ENCODE measurements at places on chromosomes 1 and 21.
A peak's percentile ranks its signal among the peaks of the same experiment; 100 is the strongest.

- DNase-seq: no peak
Observed at GRCh38 chr1:172402878-172403569, 17.5 kb upstream of the C1orf105 start.

DNA sequence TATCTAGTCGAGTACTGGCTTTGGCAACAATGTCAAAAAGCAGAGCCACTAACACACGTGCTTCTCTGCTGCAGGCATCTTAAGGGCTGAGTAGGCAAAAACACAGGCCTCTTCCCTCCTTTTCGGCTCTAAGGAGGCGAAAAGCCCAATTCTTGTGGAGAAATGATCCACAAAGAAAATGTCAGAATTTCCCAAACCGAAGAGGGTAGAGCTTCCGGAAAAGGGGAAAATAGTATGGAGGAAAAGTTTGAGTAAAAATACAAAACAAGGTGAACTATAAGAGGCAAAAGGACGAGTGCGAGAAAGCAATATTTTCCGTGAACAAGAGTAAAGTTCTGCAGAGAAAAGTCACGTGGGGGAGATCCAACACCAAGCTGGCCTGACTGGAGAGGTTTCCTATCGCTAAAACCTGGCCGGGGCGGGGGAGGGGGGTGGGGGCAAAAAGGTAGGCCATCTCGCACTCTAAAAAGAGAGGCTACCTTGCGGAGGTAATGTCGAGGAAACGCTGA, 551 bp downstream of the ZRANB2 start:
- peak; percentile 11 for DNase-seq

DNA sequence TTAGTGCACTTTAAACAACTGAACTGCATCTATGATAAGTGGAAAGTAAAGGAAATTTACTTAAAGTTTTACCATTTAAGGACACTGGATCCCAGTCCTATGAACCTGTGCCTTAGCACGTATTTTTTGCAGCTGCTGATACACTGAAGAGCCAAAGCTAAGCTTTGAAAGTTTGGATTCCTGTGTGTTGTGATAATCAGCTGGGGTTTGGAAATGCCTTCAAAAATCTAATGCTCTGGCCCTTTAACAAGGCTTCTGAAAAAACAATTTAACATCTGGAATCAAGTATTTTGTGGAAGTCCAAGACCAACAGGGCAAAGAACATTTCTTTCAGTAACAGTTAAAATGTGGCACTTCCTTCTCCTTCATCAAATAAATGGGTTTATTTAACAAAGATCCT, 51.8 kb downstream of the DDAH1 start:
- no peak for DNase-seq

GRCh38 chr1:60657926-60658325, 424.4 kb upstream of the NFIA start:
- no peak for DNase-seq

DNA sequence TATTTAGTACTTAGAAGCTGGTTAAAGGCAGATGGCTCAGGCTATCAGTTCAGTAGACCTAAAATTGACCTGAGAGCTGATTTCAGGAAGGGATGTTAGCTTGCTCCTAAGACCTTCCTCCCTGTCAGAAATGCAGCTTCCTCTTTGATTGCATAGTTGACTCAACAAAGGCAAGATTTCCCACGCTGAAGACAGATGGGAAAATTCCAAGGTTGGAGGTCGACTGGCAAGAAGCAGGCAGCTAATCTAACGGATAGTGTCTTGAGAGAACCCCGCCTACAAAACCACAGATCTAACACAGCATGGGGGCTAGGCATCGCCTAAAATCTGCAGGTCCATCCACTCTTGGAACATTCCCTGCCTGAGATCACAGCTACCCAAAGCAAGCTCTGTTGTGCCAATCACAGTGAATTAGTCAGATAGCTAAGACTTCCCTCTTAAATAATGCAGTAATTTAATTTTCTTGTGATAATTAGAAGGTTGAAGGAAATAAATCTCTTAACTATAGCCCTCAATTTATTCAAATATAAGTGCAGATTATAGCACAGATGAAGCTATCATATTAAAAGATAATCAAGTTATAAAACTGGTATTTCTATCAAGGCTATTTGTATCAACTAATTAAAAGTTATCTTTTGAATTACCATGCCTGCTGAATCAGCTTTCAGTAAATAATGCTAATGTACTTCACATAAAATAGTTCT, 357.8 kb upstream of the SGIP1 start:
- no peak for DNase-seq

DNA sequence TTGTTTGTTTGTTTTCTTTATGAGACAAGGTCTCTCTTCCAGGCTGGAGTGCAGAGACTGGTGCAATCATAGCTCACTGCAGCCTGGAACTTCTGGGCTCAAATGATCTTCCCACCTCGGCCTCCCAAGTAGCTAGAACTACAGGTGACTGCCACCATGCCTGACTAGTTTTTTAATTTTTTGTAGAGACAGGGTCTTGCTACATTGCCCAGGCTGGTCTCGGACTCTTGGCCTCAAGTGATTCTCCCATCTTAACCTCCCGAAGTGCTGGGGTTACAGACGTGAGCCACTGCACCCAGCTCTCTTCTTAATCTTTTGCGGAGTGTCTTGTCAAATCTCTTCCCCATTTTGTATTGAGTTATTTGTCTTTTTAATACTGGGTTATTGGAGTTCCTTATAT, 32.6 kb upstream of the PARP1 start:
- DNase-seq: no peak

DNA sequence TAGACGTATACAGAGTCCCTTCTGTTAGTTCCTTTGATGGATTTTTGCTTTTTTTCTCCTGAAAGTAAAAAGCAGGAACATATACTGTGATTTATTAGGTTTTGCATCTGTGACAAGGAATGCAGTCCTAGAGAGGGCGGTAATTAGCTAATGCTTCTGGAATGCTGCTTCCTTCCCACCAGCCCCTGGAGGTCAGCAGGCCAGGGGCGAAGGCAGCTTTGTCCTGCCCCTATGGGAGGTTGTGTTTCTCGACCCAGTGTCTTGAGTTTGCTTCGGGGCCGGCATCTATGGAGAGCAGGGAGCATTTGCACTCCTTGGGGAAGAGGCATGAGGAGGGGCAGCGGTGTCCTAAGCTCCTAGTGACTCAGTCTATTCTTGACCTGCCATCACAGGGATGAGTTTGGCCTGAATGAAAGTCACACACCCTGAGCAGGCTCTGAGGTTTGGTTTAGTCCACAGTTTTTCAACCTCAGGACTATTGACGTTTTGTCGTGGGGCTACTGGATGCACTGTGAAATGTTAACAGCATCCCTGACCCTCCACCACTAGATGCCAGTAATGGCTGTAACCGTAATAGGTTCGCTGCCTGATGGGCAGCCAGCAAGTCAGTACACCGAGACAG, 85.0 kb upstream of the KCNJ15 start:
- DNase-seq: no peak

DNA sequence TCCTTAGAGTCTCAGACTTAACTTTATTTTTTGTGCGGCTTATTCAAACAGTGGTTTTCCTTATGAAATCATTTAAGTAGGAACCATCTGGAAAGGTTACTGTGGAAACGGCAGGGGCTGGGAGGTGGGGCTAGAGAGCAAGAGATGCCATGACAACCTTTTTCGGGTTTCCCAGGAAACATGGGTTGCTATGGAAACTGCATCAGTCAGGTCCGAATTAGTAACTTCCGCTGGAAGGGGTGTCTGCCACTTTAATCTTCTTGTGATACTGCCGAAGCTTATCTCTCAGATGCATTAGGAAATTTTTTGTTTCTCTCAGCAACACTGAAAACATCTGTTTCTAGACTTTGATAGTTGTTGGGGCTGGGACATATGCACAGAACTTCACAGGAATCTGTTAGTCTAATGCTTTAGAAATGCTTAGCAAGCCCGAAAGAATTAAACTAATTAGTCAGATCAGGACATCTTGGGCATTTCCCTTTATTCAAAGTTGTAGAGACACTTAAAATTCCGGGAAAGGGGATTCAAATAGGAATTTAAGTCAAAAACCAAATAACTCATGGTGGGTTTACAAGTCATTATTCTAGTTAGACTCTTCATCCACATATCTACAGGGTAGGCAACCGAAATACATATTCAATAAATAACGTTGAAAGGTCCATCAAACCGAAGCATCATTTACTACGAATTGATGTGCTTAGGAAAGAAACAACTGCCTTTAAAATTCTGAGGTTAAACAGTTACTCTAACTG, 2.6 kb downstream of the KCNA3 start:
- DNase-seq: no peak

DNA sequence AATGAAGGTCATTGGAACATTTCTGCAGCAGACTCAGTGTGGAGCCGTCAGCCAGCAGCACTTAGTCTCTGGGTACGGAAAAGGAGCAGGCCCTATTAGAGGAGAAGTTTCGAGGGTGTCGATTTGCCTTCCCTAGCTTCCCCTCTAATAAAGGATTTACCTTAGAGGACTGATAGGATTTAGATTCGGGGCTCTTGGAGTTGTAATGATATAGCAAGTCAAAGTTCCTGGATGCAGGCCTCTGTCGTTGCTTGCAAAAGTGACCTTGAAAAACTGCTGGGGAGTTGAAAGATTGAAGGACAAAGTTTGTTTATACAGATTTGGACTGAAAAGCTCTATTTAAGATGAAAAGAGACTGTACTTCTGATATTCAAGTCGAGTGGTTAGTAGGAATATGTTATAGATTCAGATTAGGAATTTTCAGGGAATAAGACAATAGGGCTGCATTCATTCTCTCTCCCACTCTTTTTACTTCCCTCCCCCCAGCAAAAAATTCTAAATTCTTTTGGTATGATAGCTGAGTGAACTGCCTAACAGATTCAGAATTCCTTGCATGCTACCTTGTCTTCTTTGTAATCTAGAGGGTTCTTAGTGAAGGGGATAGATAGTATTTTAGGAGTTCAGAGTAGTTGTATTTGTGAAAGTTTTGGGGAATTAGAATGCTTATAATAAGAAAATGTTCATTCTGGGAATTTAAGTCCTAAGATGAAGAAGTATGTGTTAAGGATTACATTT, 19.2 kb downstream of the NFYC start:
- no peak for DNase-seq

DNA sequence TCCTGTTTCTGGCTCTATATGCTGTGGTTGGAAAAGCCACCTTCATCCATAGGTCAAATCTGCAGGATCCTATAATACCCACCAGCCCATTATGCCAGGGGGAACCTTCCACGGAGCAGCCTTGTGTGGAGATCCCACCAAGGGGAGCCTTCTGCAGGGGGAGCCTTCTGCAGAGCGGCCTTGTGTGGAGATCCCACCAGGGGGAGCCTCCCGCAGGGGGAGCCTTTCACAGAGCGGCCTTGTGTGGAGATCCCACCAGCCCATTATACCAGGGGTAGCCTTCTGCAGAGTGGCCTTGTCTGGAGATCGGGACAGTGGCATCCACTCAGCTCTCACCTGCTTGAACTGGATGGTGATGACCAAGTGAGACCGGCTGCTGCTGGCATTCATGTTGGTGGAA, 85.3 kb downstream of the SCCPDH start:
- DNase-seq: no peak

Measured in memory B cell (primary cell).